Colonic mucosa (tissue), 4 donors: ENCODE measurements at places on chromosomes 16 and 17. TPM values are rescaled to one million over a fixed set of nuclear protein-coding genes. Genes with fewer than 3 reads are reported as not detected.

- no peaks in the 10 kb centered on the region for H3K36me3 ChIP-seq
- H3K27ac ChIP-seq, result peak overlapping the region; percentile 91
- no peak for DNase-seq
- peak overlapping the region; percentile 79 for H3K4me3 ChIP-seq
- peaks cover 18% of the 10 kb centered on the region for H3K4me1 ChIP-seq
Measured at GRCh38 chr16:48608452-48608851, 1.5 kb downstream of the N4BP1 start.

DNA sequence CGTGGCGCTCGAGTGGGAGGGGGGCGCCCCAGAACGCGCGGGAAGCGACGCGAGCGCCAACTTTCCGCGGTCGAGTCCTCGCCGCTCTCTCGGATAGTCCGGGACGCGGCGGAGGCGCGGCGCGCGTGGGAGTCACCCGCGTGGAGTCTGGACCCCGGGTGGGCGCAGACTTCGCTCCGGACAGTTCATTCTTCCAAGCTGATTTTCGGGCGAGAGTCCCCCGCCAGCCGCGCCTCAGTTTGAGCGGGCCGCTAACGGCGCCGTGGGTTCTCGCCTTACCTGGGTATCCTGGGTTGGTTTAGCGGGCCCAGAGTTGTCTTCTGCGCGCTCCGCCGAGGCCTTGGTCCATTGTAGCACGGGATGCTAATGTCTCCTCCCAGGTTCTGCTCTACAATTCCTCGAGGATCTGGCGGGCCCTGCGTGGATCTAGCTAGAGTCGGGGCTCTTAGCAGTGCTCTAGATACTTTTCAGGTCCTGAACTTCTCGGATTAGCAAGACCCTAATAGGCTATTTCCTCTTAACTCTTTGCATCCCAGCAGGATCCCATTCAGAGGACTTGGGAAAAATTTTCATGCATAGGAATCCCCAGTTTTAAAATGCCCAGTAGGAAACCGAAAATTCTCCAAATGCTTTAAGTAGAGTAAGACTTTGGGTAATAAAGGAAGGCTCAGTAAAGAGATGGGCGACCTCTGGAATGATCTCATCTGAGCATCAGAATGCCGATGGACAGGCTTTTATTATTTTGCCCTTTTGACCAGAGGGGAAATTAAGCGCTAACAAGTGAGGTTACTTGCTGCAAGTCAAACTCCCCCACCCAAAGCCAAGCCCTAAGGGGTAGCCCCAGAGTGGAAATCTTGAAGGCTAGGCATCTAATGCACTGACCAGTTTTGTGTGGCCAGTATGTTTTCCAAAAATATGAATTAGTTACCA, 537 bp upstream of the GJC1 start:
- peak overlapping the region; percentile 32 for H3K4me3 ChIP-seq
- H3K27ac ChIP-seq, result no peak overlapping the region
- H3K36me3 ChIP-seq, result no peaks in the 10 kb centered on the region
- H3K4me1 ChIP-seq, result peaks cover 5% of the 10 kb centered on the region
- DNase-seq, result no peak

GRCh38 chr16:52537516-52537915, 9.4 kb downstream of the TOX3 start:
- no peaks in the 10 kb centered on the region for H3K27me3 ChIP-seq
- H3K4me3 ChIP-seq, result no peak overlapping the region
- no peaks in the 10 kb centered on the region for H3K36me3 ChIP-seq
- no peak overlapping the region for H3K27ac ChIP-seq
- no peaks in the 10 kb centered on the region for H3K4me1 ChIP-seq

GRCh38 chr17:80986046-80986445, 5.6 kb upstream of the CHMP6 start:
- H3K4me1 ChIP-seq, result no peaks in the 10 kb centered on the region
- peaks cover 10% of the 10 kb centered on the region for H3K27me3 ChIP-seq
- no peak overlapping the region for H3K27ac ChIP-seq
- no peak for DNase-seq

DNA sequence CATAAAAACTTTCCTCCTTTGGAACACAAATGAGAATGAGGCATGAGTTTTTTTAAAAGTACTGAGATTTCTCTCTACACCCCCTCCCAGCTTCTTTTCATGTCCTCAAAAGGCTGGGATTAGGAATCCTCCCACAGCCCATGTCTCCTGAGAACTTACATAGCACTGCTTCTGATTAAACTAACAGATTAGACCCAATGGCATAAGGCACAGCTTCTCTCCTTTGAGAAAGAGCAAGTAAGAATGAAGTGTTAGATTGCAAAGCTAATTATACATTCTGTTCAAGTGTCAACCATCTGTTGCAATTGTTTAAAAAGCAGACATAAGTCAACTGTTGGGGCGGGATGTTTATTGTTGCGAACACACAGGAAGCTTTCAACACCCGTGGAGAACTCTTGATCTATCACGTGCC, 715.1 kb downstream of the CDH11 start:
- no peaks in the 10 kb centered on the region for H3K36me3 ChIP-seq
- no peak for DNase-seq
- no peaks in the 10 kb centered on the region for H3K27me3 ChIP-seq
- H3K4me1 ChIP-seq, result no peaks in the 10 kb centered on the region
- H3K27ac ChIP-seq, result no peak overlapping the region
- H3K4me3 ChIP-seq, result no peak overlapping the region

GRCh38 chr16:29675811-29676643, 3.0 kb upstream of the QPRT start:
- H3K27ac ChIP-seq, result no peak overlapping the region
- H3K36me3 ChIP-seq, result no peaks in the 10 kb centered on the region
- H3K4me3 ChIP-seq, result no peak overlapping the region
- no peaks in the 10 kb centered on the region for H3K4me1 ChIP-seq

DNA sequence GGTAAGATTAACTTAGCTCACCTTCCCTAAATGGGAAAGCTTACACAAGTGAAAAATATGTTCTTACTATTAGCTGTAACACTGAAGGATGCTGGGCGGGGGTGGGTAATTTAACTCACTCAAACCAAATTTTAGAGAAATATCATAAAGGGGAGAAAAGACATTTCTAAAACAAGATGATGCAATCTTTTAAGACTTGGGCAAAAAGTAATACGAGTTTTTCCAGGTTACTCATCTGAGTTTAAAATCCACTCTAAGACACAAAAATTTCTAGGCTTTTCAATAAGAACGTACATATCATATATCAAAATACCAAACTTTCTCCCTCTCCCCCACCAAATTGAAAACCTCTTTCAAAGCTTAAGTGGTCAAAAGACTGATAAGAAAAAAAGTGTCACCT, 228.8 kb downstream of the CEP112 start:
- no peak overlapping the region for H3K4me3 ChIP-seq
- no peak for DNase-seq
- H3K36me3 ChIP-seq, result no peaks in the 10 kb centered on the region
- no peak overlapping the region for H3K27ac ChIP-seq
- H3K27me3 ChIP-seq, result no peaks in the 10 kb centered on the region

DNA sequence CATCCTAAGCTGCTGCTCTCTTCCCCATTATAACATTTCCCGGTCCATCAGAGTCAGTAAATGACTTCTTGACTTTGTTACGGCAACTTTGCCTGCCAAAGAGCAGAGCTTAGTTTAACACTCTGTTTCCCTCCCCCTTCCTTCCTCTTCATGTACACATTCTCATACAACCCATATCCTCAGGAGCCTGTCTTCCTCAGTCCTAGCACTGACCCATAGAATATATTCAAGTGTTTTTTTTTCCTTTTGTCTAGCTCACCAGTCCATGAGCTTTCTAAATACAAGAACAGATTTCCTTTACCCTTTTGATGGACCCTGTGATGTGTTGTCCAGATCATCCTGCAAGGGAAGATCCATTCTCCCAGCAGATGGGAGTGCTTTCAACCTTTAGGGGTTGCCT, 97.0 kb upstream of the MON1B start:
- H3K4me3 ChIP-seq, result no peak overlapping the region
- no peak for DNase-seq
- H3K4me1 ChIP-seq, result no peaks in the 10 kb centered on the region
- H3K27ac ChIP-seq, result no peak overlapping the region
- H3K36me3 ChIP-seq, result no peaks in the 10 kb centered on the region

- peak overlapping the region; percentile 11 for H3K27ac ChIP-seq
- no peaks in the 10 kb centered on the region for H3K36me3 ChIP-seq
- no peaks in the 10 kb centered on the region for H3K27me3 ChIP-seq
- peaks cover 7% of the 10 kb centered on the region for H3K4me1 ChIP-seq
Measured at GRCh38 chr16:68284847-68285246, 20.5 kb downstream of the SLC7A6 start.

DNA sequence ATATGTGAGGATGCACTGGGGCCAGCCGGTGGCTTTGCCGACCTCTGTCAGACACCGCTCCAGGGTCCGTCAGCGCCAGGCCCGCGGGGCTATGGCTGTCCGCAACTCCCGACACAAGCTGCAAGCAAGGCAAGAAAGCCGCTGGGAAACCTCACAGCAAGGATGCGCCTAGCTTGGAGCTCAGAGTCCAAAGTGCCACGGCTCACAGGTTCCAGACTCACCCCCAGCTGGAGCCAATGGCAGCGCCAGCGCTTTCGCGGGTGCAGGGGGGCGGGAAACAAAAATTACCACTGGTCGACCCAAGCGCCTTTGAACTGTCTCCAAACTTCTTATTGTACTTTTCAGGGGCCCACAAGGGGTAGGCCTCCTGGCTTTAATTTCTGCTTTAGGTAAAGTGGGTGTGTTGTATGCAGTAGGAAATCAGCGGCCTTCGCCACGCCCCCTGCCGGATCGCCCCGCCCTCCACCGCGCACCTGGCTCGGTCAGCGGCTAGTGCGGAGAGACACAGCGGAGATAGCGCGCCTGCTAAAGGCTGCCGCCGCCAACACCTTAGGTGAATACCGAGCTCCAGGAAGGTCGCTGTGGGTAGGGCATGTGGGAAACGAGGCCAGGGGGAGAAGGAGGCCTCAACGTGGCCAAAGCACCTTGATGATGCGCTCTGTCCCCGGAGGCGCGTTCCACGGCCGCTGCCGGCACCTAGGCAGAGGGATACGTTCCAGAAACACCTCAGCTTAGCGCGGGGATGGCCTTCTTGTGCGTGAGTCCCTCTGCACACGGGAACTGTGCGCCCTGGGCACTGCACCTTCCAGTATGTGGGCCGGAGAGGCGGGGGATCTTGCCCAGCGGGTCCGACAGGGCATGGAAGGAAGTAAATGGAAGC, 61.0 kb upstream of the RBL2 start:
- H3K4me3 ChIP-seq, result peak overlapping the region; percentile 36
- no peaks in the 10 kb centered on the region for H3K36me3 ChIP-seq
- H3K4me1 ChIP-seq, result no peaks in the 10 kb centered on the region
- no peaks in the 10 kb centered on the region for H3K27me3 ChIP-seq

- H3K27me3 ChIP-seq, result no peaks in the 10 kb centered on the region
- no peaks in the 10 kb centered on the region for H3K36me3 ChIP-seq
- no peak for DNase-seq
- H3K4me1 ChIP-seq, result no peaks in the 10 kb centered on the region
Measured at GRCh38 chr17:64154313-64154695, 24.4 kb upstream of the ERN1 start.

DNA sequence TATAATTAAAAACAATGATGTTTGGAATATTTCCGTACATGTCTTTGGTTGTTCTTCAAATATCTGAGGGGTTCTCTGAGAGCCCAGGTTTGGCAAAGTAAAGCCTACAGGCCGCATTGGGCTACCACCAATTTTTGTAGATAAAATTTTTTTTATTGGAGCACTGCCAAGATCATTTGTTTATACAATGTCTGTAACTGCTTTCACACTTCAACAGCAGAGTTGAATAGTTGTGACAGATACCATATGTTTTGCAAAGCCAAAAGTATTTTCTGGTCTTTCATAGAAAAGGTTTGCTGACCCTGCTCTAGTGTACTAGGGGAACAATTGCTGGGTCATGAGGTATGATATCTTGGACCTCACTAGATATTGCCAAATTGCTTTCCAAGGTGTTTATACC, 10.5 kb downstream of the PPM1D start:
- no peak overlapping the region for H3K4me3 ChIP-seq
- no peaks in the 10 kb centered on the region for H3K4me1 ChIP-seq

DNA sequence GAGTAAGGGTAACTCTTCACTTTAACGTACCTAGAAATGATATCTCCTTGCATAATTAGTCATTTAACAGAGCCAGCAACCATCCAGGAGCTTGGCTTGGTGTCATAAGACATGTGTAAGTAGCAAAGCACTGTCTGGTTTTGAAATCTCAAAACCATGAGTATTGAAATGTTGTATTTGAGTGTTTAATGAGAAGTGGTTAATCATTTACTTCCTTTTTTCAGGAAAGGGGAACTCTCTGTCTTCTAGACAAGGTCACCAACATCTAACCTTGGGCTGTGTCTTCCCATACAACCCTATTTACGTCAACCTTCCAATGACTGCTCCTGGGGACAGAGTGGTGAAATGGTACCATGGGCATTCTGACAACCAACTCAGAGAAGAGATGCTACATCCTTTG, 27.1 kb downstream of the PMP22 start:
- DNase-seq, result no peak
- H3K27me3 ChIP-seq, result no peaks in the 10 kb centered on the region

DNA sequence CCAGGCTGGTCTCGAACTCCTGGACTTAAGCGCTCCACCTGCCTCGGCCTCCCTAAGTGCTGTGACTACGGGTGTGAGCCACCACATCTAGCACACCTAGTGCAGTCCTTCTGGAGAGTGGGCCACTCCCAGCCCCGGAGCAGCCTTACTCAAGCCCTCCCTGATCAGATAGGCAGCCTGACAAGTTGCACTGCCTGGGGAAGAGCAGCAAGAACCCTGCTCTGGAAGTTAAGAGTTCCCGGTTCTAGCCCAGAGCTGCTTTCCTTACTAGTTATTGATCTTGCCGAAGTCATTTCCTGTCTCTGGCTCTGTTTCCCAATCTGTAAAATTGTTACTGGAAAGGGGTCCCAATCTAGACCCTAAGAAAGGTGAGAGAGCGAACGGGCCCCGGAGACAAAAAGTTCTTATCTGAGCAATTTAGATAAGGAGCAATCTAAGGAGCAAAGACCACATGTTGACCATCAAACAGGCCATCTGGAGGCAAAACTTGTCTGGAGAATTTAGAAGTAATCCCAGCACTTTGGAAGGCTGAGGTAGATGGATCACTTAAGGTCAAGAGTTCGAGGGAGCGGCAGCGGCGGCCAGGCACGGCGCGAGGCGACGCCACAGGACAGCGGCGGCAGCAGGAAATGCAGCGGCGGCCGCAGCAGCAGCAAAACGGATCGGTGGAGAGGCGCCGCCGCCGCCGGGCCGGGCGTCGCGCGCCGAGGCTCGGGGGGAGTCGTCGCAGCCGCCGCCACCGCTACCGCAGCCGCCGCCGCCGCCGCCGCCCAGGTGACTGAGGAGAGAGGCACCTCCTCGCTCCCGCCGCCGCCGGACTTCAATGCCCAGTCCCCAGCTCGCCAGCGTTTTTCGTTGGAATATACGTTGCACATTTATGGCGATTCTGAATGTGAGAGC, 4.3 kb upstream of the NAGLU start:
- no peaks in the 10 kb centered on the region for H3K27me3 ChIP-seq
- peak overlapping the region; percentile 77 for H3K27ac ChIP-seq
- H3K36me3 ChIP-seq, result no peaks in the 10 kb centered on the region
- DNase-seq, result peak; percentile 74
- peak overlapping the region; percentile 33 for H3K4me3 ChIP-seq

- no peak for DNase-seq
- no peaks in the 10 kb centered on the region for H3K36me3 ChIP-seq
- H3K27me3 ChIP-seq, result no peaks in the 10 kb centered on the region
- H3K27ac ChIP-seq, result peak overlapping the region; percentile 88
- H3K4me3 ChIP-seq, result peak overlapping the region; percentile 97
Measured at GRCh38 chr17:30377574-30378240, 1.0 kb upstream of the CPD start.

ALDH3A1 gene
- 6.6 TPM for total RNA-seq

PPP1R27 gene
- not detected for total RNA-seq

MYH13 gene
- 0.11 TPM for total RNA-seq

CDH15 gene
- total RNA-seq, result not detected

RASD1 gene
- 21.6 TPM for total RNA-seq

TERB1 gene
- total RNA-seq, result not detected

KCNJ18 gene
- total RNA-seq, result not detected

FNDC8 gene
- total RNA-seq, result not detected

RPRML gene
- total RNA-seq, result not detected

SP6 gene
- 8.8 TPM for total RNA-seq

RIPOR1 gene
- 14.4 TPM for total RNA-seq

IRX5 gene
- 0.17 TPM for total RNA-seq

ST6GALNAC2 gene
- total RNA-seq, result 6.3 TPM

TRPV2 gene
- total RNA-seq, result 7.4 TPM
